ENCODE measurements at places on chromosomes 4 and X.

DNA sequence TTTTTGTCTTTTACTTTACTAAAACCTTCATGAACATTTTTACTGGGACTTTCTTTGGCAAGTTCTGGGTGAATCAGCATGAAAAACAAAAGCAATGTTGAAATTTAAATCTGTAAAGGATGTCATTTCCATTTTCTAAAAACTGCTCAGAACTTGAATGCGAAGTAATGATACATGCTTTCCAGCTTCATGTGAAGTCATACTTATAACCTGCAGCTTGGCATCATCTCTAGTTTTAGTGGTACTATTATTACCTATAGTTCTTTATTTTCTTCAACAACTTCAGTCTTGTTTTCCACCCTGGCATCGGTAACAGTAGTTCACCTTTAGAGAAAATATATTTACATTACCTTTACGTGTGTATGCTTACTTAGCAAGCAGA, 421.4 kb upstream of the DIPK2B start:
- no peak for DNase-seq

DNA sequence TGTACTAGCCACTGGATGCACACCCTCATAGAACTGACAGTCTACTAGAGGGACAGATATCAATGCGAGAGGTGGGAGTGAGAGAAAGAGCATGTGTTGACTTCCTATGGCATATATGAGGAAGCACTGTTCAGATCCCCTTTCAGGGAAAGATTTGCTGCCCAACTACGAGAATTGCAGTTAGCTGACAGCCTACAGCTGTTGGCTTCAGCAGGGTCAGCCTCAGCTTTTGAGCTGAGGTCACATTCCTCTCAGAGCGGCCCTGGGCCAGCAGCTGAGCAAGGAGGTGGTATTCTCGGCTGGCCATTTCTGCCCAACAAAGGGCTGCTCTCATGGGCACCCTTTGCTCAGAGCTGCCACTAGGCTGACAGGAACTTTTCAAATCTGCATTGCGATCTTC, 580.2 kb downstream of the MID1IP1 start:
- no peak for DNase-seq

DNA sequence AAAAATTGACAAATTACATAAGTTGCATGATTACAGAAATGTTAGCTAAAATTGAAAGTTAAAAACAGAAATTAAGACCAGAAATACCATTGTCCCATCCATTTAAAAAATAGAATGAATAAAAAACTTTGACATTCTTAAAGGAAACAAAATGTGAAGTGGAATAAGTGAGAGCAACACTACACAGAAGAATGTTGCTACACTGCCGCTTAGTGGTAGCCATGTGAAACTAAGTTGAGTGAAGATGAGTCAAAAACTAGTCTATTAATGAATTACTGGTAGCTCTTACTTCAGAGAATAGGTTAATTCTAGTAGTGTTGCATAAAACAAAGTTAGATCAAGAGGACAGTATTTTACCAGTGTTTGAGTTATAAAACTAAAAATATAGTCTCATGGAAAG, 571.0 kb upstream of the KLHL4 start:
- DNase-seq: no peak

DNA sequence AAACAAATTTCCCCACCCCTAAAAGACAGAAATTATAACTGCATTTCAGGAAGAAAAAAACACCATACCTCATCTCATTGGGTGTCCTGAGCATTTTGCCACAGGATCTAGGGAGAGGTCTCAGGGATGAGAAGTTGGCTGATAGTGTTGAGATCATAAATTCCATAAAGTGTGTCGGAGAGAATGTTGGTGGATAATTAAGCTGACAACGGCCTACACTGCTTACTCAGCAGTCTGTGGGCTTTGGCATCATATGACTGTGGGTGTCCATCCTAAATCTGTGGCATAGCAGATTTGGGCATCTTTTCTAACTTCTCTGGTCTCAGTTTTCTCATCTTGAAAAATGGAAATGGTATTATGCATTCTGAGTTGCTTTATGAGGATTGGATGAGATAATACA, 12.3 kb downstream of the CENPVL3 start:
- no peak for DNase-seq

- no peak for DNase-seq
Measured at GRCh38 chr4:63361628-63362027, 1047.6 kb downstream of the TECRL start.

- no peak for DNase-seq
Measured at GRCh38 chr4:68865188-68865638, 49.4 kb downstream of the UGT2B10 start.

GRCh38 chr4:154714339-154715040, 29.3 kb upstream of the LRAT start:
- DNase-seq: no peak

- peak; percentile 56 for DNase-seq
Measured at GRCh38 chrX:21985332-21985777, 44.8 kb downstream of the SMS start.

DNA sequence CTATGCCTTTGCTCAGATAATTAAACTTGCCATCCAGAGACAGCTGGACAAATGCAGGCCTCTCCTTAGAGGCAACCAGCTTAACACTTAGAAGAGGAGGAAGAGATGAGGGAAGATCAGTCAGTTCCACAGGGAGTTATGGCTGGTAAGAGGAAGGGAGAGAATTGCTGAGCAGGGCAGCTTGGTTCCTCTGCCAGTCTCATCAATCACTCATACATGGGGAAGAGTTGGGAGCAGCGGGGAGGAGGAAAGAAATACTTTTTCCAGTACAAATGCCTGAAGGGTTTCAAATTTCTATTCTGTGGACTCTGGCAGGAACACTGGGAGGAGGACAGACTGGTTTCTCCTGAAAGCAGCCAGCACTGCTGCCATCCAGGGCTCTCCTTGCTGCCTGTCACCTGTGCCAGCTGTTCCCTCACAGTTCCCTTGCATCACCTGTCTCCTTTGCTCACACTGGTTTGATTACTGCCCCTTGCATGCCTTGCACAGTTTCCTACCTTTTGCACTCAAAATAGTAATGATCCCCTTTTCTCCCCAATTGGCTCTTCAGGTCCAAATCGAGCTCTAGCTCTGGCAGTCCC, 59.5 kb downstream of the PGRMC2 start:
- DNase-seq: no peak

DNA sequence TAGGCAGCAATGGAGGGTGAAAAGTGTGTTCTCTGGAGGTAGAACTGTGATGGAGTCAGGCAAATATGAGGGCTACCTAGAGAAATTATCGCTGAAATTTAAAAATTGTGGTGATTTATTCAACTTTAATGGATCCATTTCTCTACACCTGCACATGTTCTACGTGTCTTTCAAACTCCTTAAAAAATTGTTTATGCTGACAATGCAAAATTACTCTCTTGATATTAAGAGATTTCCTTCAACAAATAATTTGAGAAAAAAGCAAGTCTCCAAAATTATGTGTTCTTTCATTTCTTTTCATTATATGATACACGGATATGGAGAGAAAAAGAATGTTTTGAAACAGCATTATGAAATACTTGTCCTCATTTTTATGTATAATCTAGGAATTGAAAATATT, 1151.4 kb upstream of the PABPC4L start:
- DNase-seq: no peak

GRCh38 chr4:2252530-2253091, 9.3 kb downstream of the MXD4 start:
- no peak for DNase-seq

GRCh38 chrX:118964252-118964651, 10.2 kb upstream of the LONRF3 start:
- DNase-seq: no peak

DNA sequence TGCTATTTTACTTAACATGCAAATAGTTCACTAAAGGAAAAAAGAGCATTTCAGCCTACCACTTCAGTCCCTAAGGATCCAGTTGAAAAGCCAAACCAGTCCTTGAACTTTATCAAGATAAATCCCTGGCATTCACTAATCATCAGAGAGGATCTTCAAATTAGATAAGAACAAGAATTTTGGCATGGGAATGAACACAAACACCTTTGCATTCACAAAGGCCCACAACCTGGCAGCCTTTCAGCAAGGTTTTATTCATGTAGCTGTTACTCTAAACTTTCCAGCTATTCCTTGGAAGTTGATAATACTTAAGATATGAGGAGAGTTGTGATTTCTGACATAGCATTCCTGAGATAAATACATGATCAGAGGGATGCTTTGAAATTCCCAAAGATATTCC, 193.4 kb downstream of the LRBA start:
- no peak for DNase-seq

GRCh38 chr4:48247142-48247877, 22.3 kb downstream of the TEC start:
- no peak for DNase-seq

DNA sequence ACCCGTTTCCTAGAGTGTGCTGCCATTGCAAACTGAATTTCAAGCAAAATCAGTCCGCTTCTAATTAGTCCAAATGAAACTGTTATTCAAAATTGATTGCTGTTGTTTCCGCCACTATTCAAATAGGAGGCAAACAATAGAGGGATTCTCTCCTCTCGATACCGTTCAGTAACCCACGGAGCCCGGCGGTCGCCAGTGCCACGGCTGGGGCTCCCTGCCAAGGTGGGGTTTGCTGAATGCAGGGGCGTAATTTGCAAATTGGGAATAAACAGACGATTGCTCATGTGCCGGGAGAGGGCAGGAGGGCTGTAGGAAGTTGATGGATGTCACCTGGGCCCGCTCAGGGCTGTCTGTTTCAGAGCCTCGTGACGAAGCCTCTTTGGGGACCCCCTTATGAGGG, 8.8 kb downstream of the ADRA2C start:
- no peak for DNase-seq

GRCh38 chrX:104621781-104622180, 55.8 kb downstream of the IL1RAPL2 start:
- no peak for DNase-seq

DNA sequence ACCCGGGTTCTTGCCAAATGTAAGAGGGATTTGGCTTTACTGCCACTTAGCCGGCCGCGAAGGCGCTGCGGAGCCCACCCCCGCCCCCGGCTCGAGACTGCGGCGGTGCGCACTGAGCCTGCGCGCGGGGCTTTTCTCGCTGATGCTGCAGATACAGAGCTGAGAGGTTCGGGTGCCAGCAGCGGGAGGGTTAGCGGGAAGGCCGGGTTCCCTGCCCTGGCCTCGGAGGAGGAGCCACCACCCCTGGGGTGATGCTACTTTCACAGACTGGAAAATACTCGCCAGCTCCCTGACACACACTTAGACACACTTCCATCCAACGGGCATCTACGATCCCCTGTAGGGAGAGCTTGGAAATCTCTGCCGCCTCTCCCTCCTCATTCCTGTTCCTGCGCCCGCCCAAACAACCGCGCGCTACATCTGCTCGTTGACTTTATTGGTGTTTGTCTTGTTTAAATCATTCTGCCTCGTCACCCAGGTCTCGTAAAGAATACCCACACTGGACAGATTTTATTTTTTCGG, 2.1 kb upstream of the PCDH7 start:
- no peak for DNase-seq

- DNase-seq: no peak
Measured at GRCh38 chr4:70915874-70916559, 13.8 kb downstream of the MOB1B start.

- no peak for DNase-seq
Measured at GRCh38 chrX:135411893-135412292, 9.9 kb upstream of the SMIM10L2A start.

- DNase-seq: no peak
Measured at GRCh38 chr4:155544547-155544946, 122.1 kb upstream of the GUCY1A1 start.

DNA sequence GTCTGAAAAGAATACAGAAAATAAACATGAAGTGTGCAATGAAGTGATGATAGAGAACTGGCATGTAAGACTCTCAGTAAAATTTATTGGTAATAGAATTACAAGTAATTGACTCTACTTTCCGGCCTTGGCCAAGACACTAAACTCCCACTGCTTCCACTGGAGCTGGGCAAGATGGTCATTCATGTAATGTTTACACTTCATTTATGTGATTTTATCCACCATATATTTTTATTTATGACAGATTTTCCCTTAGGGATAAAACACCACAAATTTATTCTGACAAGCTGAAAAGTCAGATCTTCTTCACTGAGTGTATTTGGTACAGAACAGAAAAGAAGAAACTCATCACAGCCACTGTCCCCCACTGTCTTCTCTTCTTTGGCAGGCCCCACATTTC, 191.9 kb downstream of the SLC39A8 start:
- no peak for DNase-seq

DNA sequence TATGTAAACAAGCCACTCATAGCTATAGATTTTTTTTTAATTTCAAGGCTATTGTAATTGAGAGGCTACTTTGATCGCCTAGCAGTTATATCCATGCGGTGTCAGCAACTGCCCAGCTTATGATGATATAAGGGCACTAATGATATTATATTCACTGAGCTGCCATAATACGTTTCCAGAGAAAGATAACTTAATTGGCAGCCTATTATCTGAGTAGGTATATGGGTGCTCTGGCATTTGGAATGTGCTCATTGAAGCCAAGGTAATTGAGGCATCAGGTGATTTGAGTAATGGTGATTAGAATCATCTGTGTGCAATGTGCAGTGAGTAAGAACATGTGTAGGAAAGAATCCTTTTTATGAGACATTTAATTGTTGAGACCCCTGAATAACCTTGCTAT, 490.0 kb downstream of the CENPC start:
- DNase-seq: no peak

DNA sequence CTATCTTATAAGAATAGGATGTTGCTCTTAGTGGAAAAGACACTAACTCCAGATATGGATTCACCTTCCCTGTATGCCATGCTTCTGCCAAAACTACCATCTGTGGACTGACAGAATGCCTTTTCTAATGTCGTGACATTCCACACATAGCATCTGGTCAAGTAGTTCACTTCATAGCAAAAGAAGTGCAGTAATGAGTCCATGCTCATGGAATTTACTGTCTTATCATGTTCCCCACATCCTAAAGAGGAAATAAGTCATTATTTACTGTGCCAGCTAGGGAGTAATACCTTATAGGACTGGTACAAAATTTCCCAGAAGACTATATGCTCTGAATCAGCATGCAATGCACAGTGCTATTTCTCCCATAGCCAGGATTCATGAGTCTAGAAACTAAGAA, 562.4 kb downstream of the TLL1 start:
- DNase-seq: no peak

GRCh38 chr4:24334906-24335305, 249.4 kb downstream of the DHX15 start:
- no peak for DNase-seq

- DNase-seq: no peak
Measured at GRCh38 chr4:86816501-86817273, 32.5 kb downstream of the SLC10A6 start.

DNA sequence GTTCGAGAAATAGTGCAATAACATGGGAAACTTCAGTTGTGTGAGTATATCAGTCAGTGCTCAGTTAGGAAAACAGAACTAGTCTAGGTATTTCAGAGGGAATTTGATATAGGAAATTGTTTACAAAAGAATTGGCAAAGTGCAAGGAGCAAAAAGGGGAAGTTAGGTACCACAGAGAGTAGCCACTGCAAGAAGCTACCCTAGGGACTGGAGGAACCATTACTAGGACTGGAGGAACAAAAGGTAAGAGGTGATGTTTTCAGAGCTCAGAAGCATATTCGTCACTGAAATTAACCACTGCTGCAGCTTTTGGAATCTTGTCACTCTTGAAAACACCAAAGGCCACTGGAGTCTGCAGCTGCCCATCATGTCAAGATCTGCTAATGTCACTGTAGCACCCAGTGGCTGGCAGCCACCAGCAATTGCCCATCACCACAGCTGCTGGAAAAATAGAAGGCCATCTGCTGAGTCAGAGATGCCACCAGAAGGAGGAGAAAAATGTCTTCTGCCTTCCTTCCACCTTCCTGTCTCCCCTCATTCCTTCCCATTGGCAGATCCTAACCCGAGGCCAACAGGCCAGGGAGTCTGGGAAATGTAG, 160.6 kb upstream of the RPS6KA3 start:
- DNase-seq: no peak

GRCh38 chr4:25420931-25421330, 43.9 kb downstream of the ANAPC4 start:
- no peak for DNase-seq

GRCh38 chr4:85557016-85557901, 82.3 kb downstream of the ARHGAP24 start:
- DNase-seq: no peak
